NCI-H460 (cell line): ENCODE measurements at places on chromosomes 13 and 19.

GRCh38 chr19:44702551-44703176, 3.7 kb downstream of the CEACAM16 start:
- DNase-seq, result no peak

- no peak for DNase-seq
Observed at GRCh38 chr19:49687566-49688316, 1.7 kb upstream of the ADM5 start.

- no peak for DNase-seq
Observed at GRCh38 chr19:29724102-29724641, 9.1 kb upstream of the C19orf12 start.

GRCh38 chr19:44779150-44779549, 1.5 kb downstream of the CBLC start:
- no peak for DNase-seq

DNA sequence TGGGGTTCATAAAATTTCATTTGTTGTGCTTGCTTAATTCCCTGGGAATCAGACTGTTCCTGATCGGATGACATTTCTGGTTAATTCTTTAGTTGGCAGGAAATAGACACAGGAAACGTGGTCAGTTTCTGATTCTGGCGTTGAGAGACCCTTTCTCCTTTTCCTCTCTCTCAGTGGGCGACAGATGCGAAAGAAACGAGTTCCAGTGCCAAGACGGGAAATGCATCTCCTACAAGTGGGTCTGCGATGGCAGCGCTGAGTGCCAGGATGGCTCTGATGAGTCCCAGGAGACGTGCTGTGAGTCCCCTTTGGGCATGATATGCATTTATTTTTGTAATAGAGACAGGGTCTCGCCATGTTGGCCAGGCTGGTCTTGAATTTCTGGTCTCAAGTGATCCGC, 10.8 kb downstream of the LDLR start:
- no peak for DNase-seq

GRCh38 chr19:12946731-12947496, 1.3 kb downstream of the RAD23A start:
- DNase-seq, result no peak

GRCh38 chr13:98796798-98797197, 44.3 kb upstream of the SLC15A1 start:
- no peak for DNase-seq

DNA sequence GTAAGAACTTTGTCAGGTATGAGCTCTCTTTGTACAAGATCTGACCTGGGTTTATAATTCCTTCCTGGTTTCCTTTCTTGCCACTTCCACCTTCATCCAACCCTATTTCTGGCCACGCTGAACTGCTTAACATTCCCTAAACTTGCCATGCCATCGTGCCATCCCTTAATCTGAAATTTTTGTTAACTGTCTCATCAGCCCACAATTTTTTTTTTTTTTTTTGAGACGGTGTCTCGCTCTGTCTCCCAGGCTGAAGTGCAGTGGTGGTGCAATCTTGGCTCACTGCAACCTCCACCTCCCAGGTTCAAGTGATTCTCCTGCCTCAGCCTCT, 144.6 kb downstream of the GGACT start:
- no peak for DNase-seq

DNA sequence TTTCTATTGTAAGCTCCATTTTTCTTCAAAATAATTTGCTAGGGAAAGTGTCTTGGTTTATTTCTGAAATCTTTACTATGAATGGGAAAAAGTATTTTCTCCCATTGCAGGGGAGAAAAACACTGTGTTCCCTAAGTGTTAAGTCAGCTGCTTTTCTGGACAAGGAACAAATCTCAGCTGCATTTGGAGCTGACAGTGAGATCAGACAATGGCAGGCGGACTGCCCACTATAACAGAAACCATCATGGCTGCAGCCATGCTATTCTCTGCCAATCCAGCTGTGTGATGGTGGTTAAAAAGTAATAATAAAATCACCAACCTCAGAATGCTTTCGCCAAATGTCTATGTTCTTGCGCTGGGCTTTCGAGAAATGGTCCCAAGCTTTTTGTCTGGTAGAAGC, 302.7 kb downstream of the DNAJC15 start:
- DNase-seq, result no peak

- no peak for DNase-seq
Observed at GRCh38 chr13:108624108-108624507, 5.3 kb upstream of the MYO16 start.

DNA sequence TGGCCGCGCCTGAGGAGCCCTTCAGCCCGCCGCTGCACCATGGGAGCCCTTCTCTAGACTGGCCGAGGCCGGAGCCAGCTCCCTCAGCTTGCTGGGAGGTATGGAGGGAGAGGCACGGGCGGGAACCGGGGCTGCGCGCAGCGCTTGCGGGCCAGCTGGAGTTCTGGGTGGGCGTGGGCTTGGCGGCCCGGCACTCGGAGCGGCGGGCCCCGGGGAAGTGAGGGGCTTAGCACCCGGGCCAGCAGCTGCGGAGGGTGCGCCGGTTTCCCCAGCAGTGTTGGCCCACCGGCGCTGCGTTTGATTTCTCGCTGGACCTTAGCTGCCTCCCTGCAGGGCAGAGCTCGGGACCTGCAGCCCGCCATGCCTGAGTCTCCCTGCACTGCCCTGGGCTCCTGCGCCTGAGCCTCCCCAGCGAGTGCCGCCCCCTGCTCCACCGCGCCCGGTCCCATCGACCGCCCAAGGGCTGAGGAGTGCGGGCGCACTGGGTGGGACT, 1890.0 kb upstream of the PCDH20 start:
- DNase-seq, result no peak

DNA sequence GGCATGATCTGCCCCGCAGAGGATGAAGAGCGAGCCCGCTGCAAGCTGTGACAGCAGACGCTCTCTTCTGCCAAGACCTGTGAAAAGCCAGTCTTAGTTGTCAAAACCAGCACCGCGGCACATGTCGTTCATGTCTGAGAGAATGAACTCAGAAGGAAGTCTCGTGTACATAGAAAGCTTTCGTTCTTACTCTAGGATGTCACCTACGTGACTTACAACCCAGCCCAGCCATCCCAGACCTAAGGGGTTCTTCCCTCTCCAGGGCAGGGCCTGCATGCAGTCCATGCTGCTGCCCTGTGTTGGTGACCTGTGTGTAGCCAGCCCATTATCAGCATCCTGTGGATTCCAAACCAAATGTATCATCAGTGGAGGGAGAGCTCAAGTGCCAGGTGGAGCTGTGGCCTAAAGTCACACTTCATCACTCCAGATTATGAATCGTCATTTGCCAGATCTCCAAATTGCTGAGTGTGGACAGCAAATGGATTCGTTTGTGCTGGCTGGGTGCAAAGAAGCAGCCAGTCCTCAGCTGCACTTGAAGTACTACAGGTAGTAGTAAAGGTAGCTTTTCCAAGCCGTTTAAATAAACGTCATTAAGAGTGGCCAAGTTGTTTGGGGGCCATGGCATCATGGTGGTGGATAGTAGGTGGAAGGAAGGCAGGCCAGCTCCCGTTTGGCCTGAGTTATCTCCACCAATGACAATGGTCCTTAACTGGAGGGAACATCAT, 73.9 kb upstream of the GPR183 start:
- DNase-seq, result no peak

- no peak for DNase-seq
Observed at GRCh38 chr13:30371649-30372265, 50.5 kb upstream of the UBE2L5 start.

GRCh38 chr13:93217721-93218261, 8.8 kb upstream of the GPC6 start:
- DNase-seq, result no peak

DNA sequence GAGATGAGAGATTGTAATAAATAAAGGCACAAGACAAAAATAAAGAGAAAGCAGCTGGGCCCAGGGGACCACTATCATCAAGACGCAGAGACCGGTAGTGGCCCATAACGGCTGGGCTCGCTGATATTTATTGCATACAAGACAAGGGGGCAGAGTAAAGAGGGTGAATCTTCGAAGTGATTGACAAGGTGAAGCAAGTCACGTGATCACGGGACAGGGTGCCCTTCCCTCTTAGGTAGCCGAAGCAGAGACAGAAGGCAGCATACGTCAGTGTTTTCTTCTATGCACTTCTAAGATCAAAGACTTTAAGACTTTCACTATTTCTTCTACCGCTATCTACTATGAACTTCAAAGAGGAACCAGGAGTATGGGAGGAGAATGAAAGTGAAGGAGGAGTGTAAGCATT, 4.6 kb upstream of the PRKCG start:
- DNase-seq, result no peak

- no peak for DNase-seq
Observed at GRCh38 chr19:2394054-2394441, 33.3 kb downstream of the TIMM13 start.

DNA sequence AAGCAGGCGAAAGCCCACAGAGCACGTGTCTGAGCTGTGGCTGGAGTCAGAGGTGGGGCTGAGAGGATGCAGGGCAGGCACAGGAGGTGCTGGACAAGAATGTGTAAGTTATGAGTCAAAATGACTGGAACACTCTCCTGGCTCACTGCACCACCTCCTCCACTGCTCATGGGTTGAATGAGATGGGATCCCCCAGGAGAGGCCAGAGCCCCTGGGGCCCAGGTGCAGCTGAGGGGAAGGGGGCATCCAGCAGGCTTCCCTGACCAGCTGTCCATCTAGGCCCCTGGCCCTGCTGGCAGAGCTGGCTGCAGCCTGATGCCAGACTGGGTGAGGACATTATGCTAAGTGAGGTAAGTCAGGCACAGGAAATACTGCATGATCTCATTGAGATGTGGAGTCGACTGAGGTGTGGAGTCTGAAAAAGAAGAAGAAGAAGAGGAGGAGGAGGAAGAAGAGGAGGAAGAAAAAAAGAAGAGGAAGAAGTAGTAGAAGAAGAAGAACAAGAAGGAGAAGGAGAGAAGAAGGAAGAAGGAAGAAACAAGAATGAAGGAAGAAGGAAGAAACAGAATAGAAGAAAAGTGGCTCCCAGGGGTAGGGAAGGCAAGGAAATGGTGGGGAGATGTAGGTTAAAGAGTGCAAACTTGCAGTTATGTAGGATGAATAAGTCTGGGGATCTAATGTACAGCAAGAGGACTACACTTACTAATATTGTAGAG, 747.4 kb downstream of the UQCRFS1 start:
- DNase-seq, result no peak

DNA sequence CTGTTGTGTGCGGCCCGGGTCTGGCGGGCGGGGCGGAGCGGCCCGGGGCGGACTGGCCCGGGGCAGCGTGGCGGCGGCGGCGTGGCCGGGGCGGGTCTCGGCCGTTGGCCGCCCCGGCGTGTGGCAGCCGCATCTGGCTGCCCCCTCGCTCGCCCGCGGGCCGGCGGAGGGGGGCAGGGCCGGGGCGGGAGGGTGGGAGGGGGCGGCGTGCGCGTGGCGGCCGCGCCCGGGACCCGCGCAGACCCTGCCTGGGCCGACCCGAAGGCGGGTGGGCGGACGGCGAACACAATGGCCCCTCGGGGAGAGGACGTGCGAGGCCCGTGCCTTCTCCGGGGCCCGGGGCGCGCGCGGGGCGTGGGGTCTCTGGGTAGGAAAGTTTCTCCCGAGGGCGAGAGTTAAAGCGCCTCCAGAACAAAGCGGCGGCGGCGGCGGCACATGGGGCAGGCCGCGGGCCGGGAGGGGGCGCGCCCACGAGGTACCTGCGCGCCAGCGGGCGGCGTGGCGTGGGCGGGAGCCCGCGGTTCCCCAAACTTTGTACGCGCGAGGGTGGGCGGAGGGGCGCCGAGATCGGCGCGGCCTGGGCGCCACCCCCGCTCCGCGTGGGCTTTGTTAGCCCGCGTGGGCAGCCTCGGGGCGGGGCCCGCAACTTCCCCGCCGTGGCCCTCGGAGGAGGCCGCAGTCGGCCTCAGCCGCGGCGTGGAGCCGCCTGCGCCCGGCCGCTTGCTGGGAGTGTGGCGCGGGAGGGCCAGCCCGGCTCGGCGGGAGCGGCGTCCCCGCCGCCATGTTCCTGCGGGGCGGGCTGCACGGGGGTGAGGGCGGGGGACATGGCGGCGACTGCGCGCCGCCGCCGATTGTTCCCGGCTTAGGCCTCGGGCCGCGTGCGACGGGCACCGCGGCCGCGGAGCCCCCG, 764 bp downstream of the MIR17HG start:
- DNase-seq, result no peak

- peak; percentile 98 for DNase-seq
Observed at GRCh38 chr13:46295491-46296114, 83.9 kb downstream of the LRRC63 start.

DNA sequence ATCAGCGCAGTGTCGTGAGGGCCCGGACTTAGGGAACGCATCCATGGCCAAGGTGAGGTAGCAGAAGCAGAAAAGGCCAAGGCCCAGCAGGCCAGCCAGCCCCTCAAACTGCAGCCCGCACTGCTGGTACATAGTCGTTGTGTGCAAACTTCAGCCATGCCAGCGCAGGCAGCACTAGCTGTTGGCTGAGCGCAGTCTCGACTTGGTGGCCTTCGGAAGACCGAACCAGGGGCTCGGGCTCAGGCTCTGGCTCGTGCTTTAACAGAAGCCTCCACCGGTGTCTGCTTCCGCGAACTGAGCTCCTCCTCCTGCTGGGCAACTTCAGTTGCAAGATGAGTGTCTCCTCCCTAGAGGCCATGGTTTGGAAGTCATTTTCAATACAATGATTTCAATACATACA, 157.5 kb downstream of the DNAJC15 start:
- DNase-seq, result no peak

DNA sequence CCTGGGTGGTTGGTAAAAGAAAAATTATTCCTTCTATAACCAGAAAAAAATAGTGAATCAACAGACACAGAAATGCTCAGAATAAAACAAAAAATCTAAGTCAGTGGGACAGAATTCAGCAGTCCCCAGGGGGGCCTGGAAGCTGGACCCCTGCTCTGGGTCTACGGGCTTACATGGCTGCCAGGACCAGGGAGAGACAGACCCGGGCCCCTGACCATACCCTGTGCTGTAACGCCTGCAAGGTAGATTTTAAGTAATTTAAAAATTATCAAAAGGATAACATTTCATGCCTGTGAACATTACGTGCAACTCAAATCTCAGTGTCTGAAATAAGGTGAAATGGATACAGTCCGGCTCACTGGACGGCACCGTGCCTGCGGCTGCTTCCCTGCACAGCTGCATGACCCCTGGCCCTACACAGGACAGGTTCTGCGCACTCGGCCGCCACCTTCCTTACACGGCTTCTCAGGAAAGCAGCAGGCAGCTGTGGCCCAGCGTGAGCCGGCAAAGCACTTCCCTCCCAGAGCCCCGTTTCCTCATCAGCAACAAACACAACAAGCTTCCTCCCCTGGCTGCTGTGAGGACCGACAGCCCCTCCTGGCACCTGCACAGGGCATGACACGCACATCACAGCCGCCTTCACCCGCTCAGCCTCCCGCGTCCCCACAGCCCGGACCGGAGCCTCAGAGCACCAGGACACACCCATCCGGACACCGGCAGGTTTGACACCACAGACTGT, 22.2 kb downstream of the RASA3 start:
- DNase-seq, result no peak

DNA sequence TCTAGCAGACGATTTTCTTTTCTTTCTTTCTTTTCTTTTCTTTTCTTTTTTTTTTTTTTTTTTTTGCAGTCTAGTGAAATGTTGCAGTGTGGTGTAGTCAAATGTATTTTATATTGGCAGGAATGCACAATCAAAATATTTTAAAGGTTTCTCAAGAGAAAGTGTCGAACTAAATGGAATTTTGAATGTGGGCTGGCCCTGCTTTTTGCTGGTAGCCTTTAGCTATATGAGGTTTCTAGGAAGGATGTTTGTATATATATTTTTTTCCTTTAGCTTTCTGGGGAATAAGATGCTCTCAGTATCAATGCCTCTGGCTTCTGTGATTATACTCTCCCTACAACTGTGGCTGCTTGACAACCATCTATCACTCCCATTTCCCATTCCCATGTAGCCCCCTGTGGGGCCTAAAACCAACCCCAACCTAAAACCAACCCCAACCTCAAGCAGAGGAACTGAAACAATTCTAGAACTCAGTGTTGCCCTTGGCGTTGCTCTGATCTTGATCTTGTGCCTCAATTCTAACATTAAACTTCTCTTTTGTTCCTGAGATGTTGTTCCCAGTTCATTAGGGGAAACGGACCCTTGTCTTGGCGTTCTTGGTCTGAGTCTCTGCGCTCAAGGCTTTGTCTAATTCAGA, 27.1 kb downstream of the CYSLTR2 start:
- no peak for DNase-seq
